8988T (cell line): ENCODE measurements at places on chromosomes 7 and 10.

- DNase-seq: no peak
Observed at GRCh38 chr7:148882192-148882591, 1.9 kb downstream of the EZH2 start.

GRCh38 chr10:30500963-30501504, 67.0 kb downstream of the MAP3K8 start:
- DNase-seq: no peak

- DNase-seq: no peak
Observed at GRCh38 chr7:291373-292092, 1.6 kb downstream of the FOXL3 start.

GRCh38 chr10:12412666-12413368, 63.5 kb downstream of the CAMK1D start:
- DNase-seq: no peak

DNA sequence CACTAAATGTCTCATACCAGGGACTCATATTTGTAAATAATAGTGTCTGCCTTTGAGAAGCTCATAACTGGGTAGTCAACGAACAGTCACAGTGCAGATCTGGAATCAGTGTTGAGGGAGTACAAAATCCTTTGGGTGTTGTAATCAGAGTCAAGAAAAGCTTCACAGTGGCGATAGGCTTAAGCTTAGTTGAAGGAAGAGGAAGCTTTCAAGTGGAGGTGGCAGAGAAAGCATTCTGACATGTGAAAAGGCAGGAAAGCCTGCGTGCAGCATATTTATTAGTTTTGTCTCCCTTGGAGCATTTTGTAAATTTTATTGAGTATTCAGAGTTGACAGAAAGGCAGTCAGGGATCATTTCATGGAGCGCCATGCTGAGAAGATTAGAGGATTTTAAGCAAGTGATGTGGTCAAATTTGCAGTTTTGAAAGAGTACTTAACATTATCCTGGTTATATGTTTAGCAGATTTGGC, 104.9 kb downstream of the ADK start:
- no peak for DNase-seq

DNA sequence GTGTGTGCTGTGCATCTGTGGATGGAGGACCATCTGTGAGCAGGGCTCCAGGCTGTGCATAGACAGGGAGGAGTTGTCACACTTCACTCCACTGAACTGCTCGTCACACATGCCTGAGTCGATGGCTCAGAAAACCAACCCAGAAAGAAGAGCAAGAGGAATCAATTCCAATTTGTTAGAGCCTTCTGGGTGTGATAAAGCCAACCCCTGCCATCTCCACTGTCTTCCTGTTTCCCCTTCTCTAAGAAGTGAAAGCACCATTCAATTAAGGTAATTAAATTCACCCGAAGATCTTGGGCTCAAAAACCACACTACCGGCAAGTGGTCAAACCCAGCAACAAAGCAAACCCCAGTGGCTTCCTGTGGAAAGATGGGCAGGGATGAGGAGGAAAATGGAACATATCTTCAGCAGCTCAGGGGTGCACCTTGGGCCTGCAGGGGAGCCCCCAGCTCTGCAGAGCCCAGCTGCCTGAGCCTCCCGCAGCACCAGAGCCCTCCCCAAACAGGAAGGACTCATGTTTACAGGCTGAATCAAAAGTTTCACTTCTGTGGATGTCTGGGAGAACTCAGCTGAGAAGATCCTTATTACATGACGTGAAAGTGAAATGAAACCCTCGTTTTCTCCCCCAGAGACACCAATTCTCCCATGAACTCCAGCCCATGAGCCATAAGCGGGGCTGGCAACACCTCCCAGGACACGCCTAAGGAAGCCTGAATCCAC, 10.9 kb downstream of the C10orf71 start:
- no peak for DNase-seq

GRCh38 chr10:437698-438490, 251.6 kb downstream of the DIP2C start:
- no peak for DNase-seq

GRCh38 chr10:44520651-44521050, 135.8 kb upstream of the CXCL12 start:
- no peak for DNase-seq

DNA sequence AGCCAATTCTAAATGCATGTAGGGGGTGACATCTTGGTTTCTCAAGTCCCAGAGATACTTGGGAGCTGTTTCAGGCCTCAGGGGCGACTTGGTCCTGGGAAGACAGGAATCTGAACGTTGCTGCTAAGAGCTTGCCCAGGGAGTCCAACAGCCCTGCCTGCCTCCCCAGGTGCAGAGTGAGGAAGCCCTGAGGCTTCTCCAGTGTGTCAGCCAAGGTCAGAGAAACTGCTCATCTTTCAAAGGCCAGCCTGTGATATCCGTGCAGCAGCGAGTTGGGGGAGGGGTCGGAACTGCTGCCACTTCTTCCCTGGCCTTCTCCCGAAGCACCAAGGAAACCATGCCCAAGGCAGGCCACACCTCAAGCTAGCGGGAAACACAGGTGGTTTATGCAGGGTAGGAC, 9.7 kb downstream of the GDF2 start:
- no peak for DNase-seq
